ENCODE measurements at places on chromosomes 2 and 18.

- DNase-seq, result no peak
These were observed 40.2 kb downstream of the GRB14 start for GRCh38 chr2:164581050-164581449.

DNA sequence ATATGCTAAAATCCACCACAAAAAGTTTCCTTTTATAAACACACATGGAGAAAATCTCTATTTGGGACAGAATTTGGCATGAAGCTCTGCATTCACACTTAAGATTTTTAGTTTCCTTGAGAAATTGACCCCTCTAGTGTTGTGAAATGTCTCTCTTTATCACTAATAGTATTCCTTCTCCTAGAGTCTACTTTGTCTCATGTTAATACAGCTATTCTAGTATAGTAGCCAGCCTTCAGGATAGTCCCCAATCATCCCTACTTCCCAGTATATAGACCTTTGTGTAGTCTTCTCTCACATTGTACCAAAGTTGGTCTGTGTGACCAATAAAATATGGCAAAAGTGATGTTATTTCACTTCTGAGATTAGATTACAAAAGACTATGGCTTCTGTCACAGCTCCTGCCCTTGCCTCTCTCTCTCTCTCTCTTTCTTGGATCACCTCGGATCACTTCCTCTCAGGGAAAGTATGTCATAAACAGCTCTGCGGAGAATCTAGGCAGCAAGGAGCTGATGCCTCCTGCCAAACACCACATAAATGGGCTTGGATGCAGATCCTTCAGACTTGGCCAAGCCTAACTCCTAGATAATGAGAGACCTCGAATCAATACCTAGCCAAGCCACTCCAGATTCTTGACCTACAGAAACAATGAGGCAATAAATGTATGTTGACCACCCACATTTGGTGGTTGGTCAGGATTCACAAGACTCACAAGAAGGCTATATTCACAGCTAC is 59.7 kb upstream of the NABP1 start:
- no peak for DNase-seq

GRCh38 chr2:23065936-23066335 is 319.0 kb upstream of the KLHL29 start:
- no peak for DNase-seq

GRCh38 chr18:76246590-76246989 is 248.5 kb downstream of the ZNF516 start:
- no peak for DNase-seq

- no peak for DNase-seq
These were observed 1166.5 kb upstream of the NXPH2 start for GRCh38 chr2:139946690-139947089.

- no peak for DNase-seq
These were observed 32.7 kb downstream of the RBM43 start for GRCh38 chr2:151228847-151229512.

DNA sequence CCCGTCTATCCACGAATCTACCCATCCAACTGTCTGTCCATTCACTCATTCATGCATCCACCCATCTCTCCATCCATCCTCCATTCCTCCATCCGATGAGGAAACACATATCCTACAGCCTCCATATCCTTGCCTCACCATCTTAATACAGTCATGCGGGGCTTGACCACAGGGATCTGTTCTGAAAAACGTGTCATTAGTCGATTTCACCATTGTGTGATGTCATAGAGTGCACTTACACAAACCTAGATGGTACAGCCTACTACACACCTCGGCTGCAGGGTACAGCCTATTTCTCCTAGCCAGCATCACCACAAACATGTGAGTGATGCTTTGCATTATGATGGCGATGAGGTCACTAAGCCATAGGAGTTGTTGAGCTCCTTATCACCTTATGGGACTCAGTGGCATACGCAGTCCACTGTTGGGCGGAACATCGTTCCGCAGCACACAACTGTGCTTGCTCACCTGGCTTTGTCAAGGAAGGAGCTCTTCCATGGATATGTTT is 1.9 kb upstream of the NT5DC4 start:
- DNase-seq, result no peak

DNA sequence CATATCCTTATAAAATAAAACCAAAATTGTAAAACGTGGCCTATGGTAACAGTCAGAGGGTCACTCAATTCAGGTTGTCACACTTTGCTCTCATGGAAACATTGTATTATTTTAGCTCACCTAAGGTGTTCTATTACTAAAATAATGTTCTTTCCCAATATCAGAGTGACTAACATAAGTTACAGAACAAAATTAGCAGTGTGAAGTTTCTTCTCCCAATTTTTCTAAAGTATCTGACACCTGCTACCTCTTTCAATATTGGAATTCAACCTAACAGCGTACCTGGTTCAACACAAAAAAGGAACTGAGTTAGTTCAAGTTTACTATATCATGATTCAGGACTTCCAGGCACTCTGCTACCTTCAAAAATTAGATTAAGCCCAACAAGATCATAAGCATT is 190.4 kb downstream of the ZEB2 start:
- DNase-seq, result no peak

- no peak for DNase-seq
These were observed 29.9 kb upstream of the MGAT5 start for GRCh38 chr2:134224005-134224404.

DNA sequence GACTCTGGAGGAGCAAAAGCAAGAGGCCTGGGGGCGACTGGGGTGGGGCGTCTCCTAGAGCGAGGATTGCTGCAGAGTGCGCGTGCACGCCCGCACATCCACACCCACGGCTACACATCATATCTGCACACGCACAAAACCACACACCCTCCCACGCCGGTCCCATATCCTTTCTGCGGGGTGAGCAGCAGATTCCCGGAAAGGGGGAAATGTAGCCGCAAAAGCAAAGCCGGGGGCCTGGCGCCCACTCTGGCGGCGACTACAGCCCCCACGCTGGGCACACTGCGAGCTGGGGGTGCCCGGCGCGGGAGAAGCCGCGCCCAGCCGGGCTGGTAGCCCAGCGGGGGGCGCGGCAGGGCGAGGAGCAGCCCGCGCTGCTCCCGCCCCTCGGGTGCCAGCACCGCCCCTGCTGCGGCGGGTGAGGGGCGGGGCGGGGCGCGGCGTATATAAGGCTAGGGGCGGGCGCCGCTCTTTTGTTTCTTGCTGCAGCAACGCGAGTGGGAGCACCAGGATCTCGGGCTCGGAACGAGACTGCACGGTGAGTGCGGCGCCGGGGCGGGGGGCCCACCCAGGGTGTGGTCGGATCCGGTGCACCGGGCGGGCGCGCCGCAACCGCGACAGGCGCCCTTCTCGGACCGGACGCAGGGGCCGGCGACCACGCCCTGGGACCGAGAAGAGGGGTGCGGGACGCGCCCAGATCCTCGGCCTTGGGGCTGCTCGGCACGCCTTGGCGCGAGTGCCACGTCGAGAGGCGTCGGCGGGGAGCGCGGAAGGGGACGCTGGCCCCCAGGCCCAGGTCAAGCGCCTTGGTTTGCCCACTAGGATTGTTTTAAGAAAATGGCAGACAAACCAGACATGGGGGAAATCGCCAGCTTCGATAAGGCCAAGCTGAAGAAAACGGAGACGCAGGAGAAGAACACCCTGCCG is at the start of gene TMSB10:
TSS of gene TMSB10 (plus strand) at position 476 of the 927 bp plus-strand sequence.
- DNase-seq, result peak; percentile 91

Measured in left cardiac atrium (tissue), 4 donors.